Activated T-cell treated with anti-CD3 and anti-CD28 coated beads for 48 hours (primary cell): ENCODE measurements at places on chromosomes 13 and 19.

DNA sequence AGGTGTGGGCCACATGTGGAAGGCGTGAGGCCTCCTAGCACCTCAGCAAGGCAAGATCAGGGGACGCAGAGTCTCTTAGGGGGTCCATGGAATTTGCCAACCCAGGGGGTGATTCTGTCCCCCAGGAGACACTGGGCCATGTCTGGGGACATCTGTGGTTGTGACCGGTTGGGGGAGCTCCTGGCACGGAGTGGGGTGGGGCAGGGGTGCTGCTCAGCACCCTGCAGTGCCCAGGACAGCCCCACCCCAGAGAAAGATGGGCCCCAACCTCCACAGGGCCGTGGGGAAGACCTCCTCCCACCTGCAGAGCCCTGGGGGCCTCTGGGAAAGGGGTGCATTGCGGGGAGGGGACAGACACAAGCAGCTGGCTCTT lies 4.0 kb downstream of the MKNK2 start:
- no peak for DNase-seq

DNA sequence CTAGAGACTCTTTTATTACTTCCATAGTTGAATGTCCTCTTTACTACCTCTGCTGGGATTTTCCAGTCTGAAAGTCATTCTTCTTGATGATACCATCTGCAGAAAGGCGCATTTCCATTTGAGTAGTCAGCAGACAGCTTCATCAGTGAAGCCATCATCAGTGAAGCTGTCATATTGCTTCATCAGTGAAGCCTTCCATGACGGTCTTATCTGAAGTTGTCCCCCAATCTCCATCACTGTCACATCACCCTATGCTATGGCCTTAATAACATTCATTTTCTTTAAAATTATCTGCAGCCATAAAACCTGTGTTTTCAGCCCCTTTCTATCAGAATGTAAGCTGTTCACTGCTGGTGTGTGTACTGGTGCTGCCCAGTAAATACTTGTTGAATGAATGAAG lies 151.6 kb downstream of the B3GLCT start:
- no peak for DNase-seq

GRCh38 chr19:11034449-11035213 lies 54.6 kb upstream of the LDLR start:
- DNase-seq = no peak

- DNase-seq = no peak
These were observed 500 bp downstream of the AP3D1 start for GRCh38 chr19:2150794-2151338.

DNA sequence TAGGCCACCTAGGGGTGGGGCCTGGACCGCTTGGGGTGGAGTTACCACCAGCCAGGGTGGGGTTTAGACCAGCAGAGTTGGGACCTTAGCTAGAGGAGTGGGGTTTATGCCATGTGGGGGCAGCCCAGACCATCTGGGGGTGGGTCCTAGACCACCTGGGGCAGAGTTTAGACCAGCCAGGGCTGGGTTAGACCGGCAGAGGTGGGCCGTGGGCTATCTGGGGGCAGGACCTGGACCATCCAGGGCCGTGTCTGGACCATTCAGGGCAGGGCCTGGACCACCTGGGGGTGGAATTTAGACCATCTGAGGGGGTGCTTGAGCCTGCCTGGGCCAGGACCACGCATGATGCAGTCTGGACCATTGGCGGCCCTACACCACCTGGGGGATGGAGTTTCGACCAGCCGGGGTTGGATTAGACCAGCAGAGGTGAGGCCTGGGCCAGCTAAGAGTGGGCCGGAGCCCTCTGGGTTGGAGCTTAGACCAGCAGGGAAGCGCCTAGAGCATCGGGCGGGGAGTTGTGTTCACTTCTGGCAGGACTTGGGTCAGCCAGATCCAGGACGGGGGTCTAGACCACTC lies 10.0 kb upstream of the CACNG6 start:
- DNase-seq = no peak

GRCh38 chr13:27005976-27006518 lies 165.6 kb downstream of the USP12 start:
- DNase-seq = no peak

- DNase-seq = no peak
These were observed 26.6 kb downstream of the CBY2 start for GRCh38 chr13:45728759-45729158.
